Dermis microvascular lymphatic vessel endothelial cell (primary cell): ENCODE measurements at places on chromosomes 1 and 21. TPM values are rescaled to one million over a fixed set of nuclear protein-coding genes. Genes with fewer than 3 reads are reported as not detected.

ASPM gene
- total RNA-seq = 8.1 and 26.2 TPM in 2 replicates

CFHR4 gene
- not detected in 2 replicates for total RNA-seq

TNFRSF4 gene
- total RNA-seq = 1.5 and 3.7 TPM in 2 replicates

OLIG2 gene
- total RNA-seq = not detected in 2 replicates

GJA9 gene
- not detected in 2 replicates for total RNA-seq

GSTM1 gene
- not detected in 2 replicates for total RNA-seq

FMO2 gene
- not detected in 2 replicates for total RNA-seq

KRTAP19-1 gene
- not detected in 2 replicates for total RNA-seq

WNT9A gene
- 0.64 and 0.76 TPM in 2 replicates for total RNA-seq

SPATA46 gene
- not detected in 2 replicates for total RNA-seq

LYSMD1 gene
- total RNA-seq = 3.2 and 3.5 TPM in 2 replicates

LRRC52 gene
- not detected in 2 replicates for total RNA-seq

CD101 gene
- 0.39 and 0.51 TPM in 2 replicates for total RNA-seq

PIP5K1A gene
- total RNA-seq = 32.6 and 44.3 TPM in 2 replicates

FCRL4 gene
- total RNA-seq = not detected in 2 replicates

CGN gene
- 0.13 TPM in 2 replicates for total RNA-seq

EVA1C gene
- 15.9 and 23.4 TPM in 2 replicates for total RNA-seq

NTMT2 gene
- total RNA-seq = not detected in 2 replicates

PRR9 gene
- under 0.01 TPM in 1 of 2 replicates, not detected in the other for total RNA-seq

SNRPE gene
- 55.8 and 70.0 TPM in 2 replicates for total RNA-seq

PKP1 gene
- under 0.01 TPM in 2 replicates for total RNA-seq

CELSR2 gene
- total RNA-seq = 0.51 and 0.89 TPM in 2 replicates

VWA1 gene
- total RNA-seq = 6.9 and 7.7 TPM in 2 replicates

LCE1C gene
- total RNA-seq = not detected in 2 replicates

MNDA gene
- total RNA-seq = not detected in 2 replicates

TSSK3 gene
- 0.13 and 0.26 TPM in 2 replicates for total RNA-seq

FMO5 gene
- 1.2 and 1.3 TPM in 2 replicates for total RNA-seq

IFNLR1 gene
- under 0.01 TPM in 1 of 2 replicates, not detected in the other for total RNA-seq

CFAP74 gene
- not detected in 2 replicates for total RNA-seq

RERE gene
- total RNA-seq = 46.5 and 69.8 TPM in 2 replicates

ANKRD65 gene
- 0.25 and 0.26 TPM in 2 replicates for total RNA-seq

PBXIP1 gene
- 83.6 and 101 TPM in 2 replicates for total RNA-seq

TNN gene
- total RNA-seq = under 0.01 TPM in 1 of 2 replicates, not detected in the other

TMEM52 gene
- 0.13 TPM in 2 replicates for total RNA-seq

CD160 gene
- not detected in 2 replicates for total RNA-seq

FAM72D gene
- 0.89 and 1.4 TPM in 2 replicates for total RNA-seq

SIK1 gene
- 0.26 and 10.2 TPM in 2 replicates for total RNA-seq

RAB7B gene
- under 0.01 TPM in 1 of 2 replicates, not detected in the other for total RNA-seq

SERPINC1 gene
- total RNA-seq = 0.13 TPM in 1 of 2 replicates, not detected in the other

TRABD2B gene
- total RNA-seq = under 0.01 TPM in 1 of 2 replicates, not detected in the other

FAM78B gene
- 0.26 and 0.38 TPM in 2 replicates for total RNA-seq

ZRANB2 gene
- 20.4 and 23.1 TPM in 2 replicates for total RNA-seq

LY9 gene
- total RNA-seq = not detected in 2 replicates

NUAK2 gene
- 3.1 and 3.5 TPM in 2 replicates for total RNA-seq

FCGR2B gene
- not detected in 2 replicates for total RNA-seq

S100A2 gene
- total RNA-seq = 0.76 and 2.2 TPM in 2 replicates

PCSK9 gene
- total RNA-seq = under 0.01 and 0.26 TPM in 2 replicates

ERG gene
- 41.0 and 70.4 TPM in 2 replicates for total RNA-seq

TBX19 gene
- total RNA-seq = 0.39 and 0.51 TPM in 2 replicates

CYP4A11 gene
- not detected in 2 replicates for total RNA-seq

FCN3 gene
- total RNA-seq = not detected in 2 replicates

HSD3B1 gene
- total RNA-seq = not detected in 2 replicates

CD164L2 gene
- total RNA-seq = not detected in 2 replicates

TNNT2 gene
- total RNA-seq = not detected in 2 replicates

C1QTNF12 gene
- total RNA-seq = 0.25 and 0.51 TPM in 2 replicates

CLCA1 gene
- total RNA-seq = not detected in 2 replicates

FOXO6 gene
- under 0.01 TPM in 1 of 2 replicates, not detected in the other for total RNA-seq

S100A16 gene
- total RNA-seq = 429 and 594 TPM in 2 replicates
